ENCODE measurements at places on chromosomes 2 and 18.
A peak's percentile ranks its signal among the peaks of the same experiment; 100 is the strongest.

DNA sequence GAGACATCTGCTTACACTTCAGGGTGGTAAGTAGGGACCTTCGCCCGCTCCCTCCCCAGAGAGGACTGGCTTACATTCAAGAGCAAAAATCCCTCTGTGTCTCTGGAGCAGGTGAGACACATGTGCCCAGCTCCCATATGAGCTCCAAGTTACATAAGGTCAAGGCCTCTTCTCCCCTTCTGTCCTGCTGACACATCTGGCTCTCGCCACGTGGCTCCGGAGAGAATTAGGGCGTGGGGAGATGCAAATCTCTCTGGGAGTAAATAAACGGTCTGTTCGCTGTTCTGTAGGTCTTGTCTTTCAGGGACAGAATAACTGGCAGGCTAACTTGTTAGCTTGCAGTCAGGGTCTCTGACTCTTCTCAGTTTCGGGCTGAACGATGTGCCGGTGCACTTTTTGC is 16.2 kb downstream of the MRO start:
- no peak for DNase-seq

DNA sequence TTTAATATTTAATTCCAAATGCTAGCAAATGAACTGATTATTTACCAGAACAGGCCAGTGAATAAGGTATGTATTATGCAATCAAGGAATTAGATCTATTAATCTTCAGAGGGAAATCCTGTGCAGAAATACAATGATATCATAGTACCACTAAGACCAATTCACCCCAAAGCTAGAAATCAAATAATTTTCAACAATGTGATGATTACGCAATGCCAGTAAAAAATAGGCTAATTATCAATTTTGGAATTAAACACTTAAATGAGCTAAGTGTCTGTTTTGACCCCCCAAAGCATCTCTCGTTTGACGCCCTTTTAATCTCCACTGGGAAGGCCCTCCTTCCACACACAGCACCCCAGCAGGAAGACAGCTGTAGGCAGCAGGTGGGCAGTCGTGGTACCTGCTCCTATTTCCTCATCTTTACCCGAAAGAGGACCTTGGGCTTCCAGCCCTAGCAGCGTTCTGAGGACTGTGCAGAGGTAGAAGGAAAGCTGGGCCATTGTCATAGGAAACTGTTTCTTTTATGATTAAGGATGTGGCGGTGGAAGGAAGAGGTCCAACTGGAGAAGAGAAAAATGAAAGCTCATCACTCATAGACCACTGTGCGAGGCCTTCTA is 84.7 kb downstream of the MBP start:
- DNase-seq = no peak

GRCh38 chr2:19059076-19059475 is 299.3 kb downstream of the OSR1 start:
- no peak for DNase-seq

- no peak for DNase-seq
These were observed 221.3 kb upstream of the REV1 start for GRCh38 chr2:99711144-99711543.

DNA sequence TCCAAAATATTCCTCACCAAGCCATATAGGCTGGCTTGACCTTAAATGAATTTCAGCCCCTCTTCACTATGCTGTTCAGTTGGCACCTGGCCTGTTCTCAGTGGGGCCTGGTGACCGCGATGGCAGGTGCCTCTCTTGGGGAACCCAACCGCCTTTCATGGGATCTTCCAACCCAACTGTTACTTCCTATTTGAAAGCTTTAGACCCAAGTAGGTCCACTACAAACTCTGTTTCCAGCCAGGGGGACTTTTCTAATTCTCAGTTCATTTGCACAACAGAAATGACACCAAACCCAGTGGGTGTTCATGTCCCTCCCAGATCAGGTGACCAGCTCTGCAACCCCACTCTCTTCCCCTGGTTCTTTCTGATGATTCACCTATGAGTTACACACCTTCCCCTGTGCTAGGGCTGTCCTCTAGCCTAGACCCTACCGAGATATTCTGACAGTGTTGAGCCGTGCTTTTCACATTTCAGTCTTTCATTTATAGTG is 35.6 kb upstream of the NDUFV2 start:
- DNase-seq = no peak

DNA sequence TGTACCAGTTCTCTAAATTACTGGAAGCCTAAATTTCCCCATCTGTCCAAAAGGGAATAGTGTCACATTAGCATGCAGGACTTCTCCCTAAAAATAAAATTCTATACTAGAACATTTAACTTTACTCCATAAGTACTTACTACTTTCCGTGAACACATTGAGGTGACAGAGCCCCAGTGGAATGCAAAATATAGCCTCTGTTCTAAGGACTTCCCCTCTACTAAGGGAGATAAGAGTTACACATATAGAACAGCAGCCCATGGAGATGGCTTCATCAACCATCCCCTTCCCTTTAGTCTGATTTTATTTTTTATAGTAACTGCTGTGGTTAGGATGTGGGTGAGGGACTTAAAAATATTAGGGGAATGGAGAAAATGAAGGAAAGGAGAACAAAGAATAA is 68.9 kb upstream of the STPG4 start:
- DNase-seq = no peak

DNA sequence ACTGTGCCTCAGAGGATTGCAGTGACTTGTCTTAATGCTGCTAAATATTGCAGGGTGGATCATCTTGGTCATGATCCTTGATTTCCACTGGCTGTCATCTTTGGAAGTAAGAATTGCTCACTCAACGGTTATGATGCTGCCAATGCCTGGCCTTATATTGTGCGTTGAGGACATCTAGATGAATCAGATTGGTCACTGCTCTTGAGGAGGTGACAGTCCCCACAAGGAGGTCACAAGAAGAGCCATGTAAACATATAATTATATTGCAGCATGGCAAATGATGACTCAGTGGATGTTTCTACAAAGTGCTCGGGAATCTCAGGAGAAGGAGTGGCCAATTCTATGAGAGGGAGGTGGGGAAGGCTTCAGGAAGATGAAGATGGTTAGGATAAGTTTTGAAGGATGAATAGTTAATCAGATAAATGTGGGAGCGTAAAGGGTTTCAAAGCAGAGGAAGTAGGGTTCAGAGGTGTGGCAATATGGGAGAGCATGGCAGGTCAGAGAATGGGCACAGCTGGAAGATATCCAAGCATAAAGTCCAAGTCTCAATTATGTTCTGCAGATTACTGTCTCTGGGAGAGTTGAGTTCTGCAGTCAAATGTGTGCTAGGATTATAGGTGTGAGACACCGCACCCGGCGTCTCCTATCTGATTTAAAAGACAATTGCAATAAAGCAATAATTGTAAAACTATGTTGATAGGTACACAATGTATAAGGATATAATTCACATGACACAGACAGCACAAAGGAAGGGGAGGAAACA is 21.3 kb upstream of the TMEM131 start:
- DNase-seq = no peak

- no peak for DNase-seq
These were observed 193.4 kb downstream of the TDRD15 start for GRCh38 chr2:21317131-21317530.

GRCh38 chr18:48889981-48890762 is 60.6 kb downstream of the SMAD7 start:
- no peak for DNase-seq

GRCh38 chr2:154978244-154978643 is 279.7 kb downstream of the KCNJ3 start:
- DNase-seq = no peak

DNA sequence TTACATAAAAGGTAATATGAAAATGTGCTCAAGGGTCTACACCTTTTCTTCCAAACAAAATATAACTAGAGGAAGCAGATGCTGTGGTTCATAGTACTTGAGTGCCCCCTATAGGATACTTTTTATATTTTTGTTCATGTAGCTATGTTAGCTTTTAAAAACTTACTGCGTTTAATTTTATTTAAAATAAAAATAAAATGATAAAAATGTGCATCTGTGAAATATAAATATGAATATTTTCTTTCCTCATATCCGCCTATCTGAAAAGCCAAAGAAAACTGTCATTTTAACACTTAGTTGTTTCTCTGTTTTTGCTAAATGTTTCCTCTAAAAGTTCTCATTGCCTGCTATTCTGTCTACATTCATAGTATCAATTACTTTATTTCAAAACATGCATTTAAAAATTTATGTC is 9.6 kb upstream of the LRP1B start:
- DNase-seq = no peak

- DNase-seq = no peak
These were observed 620.0 kb upstream of the SLC39A10 start for GRCh38 chr2:195037045-195037444.

DNA sequence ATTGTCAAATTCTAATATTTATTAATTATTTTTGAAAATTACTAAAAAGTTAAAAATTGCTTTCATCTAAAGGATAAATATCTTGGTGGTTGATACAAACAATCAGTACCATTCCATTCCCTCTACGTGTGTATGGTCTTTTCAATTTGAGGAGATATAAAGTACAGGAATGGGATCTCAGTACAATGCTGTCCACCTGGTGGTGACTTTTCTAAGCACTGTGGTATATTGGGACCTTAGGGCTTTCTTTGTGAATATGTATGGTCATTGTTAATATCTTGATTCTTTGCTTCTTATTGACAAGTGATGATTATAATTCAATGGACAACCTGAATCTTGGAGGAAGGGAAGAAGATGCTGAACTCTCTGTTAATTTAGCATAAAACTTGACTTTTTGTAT is 83.1 kb downstream of the NBEAL1 start:
- DNase-seq = no peak

GRCh38 chr2:28052691-28053090 is 162.2 kb downstream of the BABAM2 start:
- no peak for DNase-seq

DNA sequence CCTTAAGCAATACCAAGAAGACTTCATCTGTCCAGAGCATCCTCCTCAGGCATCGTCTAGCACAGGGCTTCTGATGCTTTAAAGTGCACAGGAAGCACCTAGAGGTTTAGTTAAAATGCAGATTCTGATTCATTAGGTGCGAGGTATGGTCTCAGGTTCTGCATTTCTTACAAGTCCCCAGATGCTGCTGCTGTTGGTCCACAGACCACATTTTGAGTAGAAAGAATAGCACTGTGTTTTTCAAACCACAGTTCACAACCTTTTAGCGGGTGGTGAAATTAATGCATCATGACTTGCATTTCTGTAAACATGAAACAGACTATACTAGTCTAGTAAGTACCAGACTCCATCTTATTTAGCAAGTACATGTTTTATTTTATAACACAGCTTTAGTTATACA is 134.6 kb downstream of the TMEFF2 start:
- no peak for DNase-seq

DNA sequence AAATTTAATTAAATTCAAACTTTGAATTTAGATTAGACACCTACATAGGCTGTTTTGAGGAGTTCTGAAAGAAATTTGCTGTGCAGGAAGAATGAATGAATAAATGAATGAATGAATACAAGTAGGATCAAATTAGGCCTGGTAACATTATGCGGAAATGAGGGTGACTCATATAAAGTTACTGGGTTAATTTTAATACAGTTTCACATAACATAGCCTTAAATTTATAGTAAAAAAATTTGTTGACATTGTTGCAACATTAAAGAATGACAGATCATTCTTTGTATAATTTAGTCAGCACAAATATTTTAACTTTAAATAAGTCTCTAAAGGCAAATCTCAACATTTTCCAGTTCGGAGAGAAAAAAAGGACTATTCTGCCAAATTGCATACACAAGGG is 1293.1 kb upstream of the SLC39A10 start:
- no peak for DNase-seq

- no peak for DNase-seq
These were observed 16.0 kb downstream of the ZBTB7C start for GRCh38 chr18:48393170-48393569.

DNA sequence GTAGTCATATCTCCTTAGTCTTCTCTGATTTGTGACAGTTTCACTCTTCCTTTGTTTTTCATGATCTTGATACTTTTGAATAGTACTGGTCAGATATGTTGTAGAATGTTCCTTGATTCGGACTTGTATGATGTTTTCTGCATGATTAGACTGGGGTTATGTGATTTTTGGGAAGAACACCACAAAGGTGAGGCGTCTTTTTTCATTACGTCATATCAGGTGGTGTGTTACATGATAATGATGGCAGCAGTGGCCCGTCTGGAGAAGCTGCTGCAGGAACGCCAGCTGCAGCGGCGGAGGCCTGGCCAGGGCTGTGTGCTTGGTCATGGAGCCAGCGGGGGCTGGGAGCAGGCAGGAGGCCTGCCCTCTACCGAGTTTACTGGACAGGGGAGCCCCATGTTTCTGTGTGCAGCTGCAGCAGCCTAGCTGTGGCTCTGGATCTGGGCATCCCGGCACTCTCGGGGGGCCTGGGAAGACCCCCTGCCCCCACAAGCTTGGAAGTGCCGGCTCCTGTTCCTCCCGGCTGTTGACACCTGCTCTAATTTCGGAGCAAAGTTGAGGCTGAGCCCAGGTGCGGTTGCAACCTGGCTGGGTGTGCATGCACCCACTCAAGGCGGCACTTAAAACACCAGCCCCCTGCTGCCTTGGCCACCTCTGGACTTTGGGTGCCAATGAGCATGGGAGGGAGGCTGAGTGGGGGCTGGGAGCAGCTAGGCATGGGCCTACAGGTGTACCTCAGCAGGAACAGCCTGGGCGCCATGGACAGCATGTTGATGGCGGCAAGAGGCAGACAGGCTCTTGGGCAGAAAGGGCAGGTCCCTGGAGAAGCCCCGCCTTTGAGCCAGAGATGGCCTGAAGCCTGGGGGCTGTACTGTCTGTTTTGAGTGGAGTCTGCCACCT is 26.1 kb downstream of the SLC4A10 start:
- DNase-seq = no peak

GRCh38 chr2:43311276-43311675 is 84.9 kb upstream of the ZFP36L2 start:
- no peak for DNase-seq

GRCh38 chr2:101012054-101012705 is 10.1 kb downstream of the RPL31 start:
- no peak for DNase-seq

- peak; percentile 8 for DNase-seq
These were observed 26.3 kb downstream of the FN1 start for GRCh38 chr2:215409331-215410127.

DNA sequence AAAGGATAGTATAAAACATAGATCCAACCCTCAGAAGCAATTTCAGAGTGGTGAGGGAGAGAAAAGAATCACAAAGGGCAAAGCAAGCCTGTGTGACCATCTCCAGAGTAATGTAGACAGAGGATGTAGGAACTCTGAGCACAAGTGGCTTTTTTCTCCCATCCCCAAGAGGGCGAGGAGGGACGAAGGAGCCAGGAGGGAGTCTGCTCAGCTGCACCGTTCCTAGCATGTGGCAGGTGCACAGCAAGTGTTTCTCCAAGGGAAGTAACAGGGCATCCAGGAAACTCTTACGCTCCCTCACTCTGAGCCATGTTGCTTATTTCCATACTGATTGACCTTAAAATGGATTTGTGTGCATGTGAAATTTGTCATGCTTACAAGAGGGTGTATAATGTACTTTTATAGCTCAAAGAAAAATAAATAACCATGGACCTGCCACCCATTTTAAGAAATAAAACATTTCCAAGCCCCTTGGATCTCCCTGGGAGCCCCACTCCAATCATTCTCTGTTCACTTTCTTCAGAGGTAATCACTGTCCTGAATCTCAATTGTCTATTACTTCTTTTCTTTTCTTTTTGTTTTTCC is 37.8 kb upstream of the SEC11C start:
- DNase-seq = no peak

- no peak for DNase-seq
These were observed 80.8 kb downstream of the KCTD18 start for GRCh38 chr2:200428961-200429665.

- DNase-seq = no peak
These were observed 91.4 kb downstream of the LDLRAD4 start for GRCh38 chr18:13309748-13310670.
